ENCODE measurements at places on chromosomes 7 and 10. TPM values are rescaled to one million over a fixed set of nuclear protein-coding genes. Genes with fewer than 3 reads are reported as not detected.

The TAS2R41 gene
- not detected for total RNA-seq

GRCh38 chr7:99109108-99110051 is 34.5 kb downstream of the SMURF1 start:
- peak; percentile 51 for DNase-seq

The POLR1F gene
- 8.5 TPM for total RNA-seq

DNA sequence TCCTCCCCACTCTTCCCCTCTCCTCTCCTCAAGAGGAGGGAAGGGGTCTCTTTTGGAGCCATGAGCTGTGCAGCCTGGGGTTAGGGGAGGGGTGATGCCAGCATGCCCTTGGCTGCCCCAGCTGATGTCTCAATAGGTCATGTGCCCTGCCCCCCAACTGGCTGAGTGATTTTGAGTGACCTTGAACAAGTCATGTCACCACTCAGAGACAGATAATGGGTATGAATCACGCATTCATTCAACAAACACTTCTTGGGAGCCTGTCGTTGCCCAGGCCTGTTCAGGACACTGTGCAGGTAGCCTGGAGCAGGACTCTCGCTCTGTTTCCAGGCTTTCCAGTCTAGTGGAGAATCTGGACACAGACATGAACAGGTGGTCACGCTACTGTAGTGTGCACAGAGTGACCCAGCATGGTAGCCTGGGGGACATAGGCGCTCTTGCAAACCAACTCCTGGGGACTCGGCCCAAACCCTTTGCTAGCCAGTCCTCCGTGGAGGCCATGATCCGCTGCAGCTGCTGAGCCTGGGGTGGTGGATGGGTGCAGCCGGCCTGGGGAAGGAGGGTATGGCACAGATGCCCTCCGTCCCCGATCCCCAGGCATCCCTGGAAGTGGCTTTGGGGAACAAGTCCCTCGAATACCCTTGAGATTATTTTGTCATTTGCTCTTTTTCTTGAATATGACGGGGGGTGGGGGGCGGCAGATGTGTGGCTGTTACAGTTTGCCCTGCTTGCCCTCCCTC is 49.6 kb upstream of the PSAP start:
- no peak for DNase-seq

The COL1A2 gene
- 96.6 TPM for total RNA-seq

GRCh38 chr7:77662869-77663268 is 33.4 kb upstream of the RSBN1L start:
- no peak for DNase-seq

DNA sequence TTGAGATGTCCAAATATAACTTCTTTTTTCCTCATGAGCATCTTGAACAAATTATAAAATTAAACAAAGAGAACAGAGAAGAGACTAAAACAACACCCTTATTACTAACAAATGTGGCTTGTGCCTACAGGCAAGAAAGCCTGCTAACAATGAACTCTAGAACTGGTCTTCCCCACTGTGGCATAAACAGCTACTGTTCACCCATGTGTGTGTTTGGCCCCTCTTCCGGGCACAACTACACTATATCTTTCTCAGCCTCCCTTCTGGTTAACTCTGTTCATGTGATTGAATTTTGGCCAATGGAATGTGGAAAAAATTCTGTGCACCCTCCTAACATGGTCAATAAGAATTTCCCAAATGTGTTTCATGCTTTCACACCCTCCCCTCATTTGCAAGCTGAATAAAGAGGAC is 117.0 kb downstream of the KBTBD2 start:
- DNase-seq, result no peak

The VSTM2A gene
- not detected for total RNA-seq

DNA sequence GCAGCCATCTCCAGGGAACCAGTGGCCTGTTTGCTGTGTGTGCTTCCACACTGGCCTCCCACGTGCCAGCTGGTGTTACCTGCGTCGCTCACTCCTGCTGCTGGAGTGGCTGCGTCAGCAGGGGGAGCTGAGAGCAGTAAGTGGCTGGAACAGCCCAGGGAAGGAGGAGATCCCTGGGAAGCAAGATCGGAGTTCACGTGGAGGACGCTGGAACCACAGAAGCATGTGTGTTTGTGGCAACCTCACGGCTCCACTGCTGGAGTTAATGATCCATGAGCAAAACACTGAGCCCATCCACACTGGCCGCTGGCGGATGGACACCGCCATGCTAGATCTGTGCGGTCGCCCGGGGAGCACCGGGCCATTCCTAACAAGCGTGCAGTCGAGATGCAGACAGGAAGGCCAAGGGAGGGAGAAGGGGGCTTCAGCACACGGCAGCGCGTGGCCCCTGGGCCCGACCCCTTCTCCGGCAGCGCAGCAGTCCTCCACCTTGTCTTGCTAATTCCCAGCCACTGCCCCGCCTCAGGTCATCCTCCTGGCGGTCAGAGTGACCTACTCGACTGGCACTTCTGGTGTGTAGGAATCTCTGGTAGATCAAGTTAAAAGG is 68.5 kb upstream of the EEPD1 start:
- no peak for DNase-seq

DNA sequence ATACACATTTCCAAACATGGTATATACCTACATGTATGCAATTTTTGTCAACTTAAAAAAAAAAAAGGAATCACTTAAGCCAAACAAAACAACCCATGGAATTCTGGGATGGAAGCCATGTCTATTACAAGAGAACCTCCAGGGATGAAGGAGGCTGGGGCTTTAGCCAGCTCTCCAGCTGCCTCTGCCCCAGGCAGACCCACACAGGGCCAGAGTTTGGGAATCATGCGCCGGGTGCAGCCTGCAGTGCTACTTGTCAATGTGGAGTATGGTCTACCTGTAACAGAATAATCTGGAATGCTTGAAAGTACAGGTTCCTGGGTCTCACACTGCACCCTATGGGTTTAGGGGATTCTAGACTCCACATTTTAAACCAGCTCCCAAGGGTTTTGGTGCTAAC is 10.8 kb downstream of the ATP6V0E2 start:
- DNase-seq, result peak; percentile 61

DNA sequence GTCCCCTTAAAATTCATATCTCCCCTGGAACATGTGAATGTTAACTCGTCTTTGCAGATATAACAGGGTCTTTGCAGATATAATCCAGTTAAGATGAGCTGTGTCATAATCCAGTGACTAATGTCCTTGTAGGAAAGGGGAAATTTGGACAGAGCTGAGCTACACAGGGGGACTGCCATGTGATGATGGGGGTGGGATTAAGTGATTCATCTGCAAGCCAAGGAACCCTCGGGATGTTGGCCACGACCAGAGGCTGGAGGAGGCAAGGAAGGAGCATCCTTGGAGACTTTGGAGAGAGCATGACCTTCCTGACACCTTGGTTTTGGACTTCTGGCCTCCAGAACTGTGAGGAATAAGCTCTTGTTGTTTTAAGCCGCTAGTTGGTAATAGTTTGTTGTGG is 153.9 kb upstream of the PCBD1 start:
- no peak for DNase-seq

DNA sequence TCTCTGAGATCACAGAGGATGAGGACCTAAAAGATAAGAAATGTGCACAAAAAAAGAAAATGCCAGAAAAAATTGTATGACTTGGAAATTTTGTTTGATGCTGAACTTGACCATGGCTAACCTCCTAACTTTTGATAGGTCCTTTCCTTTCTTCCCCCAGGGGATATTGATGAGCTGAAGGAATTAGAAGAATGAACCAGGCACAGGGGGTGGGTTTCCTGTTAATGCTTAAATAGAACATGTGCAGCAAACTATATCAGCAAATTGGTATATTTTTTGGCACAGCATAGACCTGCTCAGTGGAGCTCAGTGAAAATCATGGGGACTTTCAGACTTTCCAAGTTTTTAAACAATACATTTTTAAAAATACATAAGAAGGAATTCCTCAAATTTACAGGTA is 300.7 kb downstream of the HDAC9 start:
- DNase-seq, result no peak

The BTBD16 gene
- total RNA-seq, result not detected

GRCh38 chr10:112802411-112803022 is 147.5 kb upstream of the TCF7L2 start:
- no peak for DNase-seq

- DNase-seq, result no peak
These were observed 900.4 kb upstream of the AUTS2 start for GRCh38 chr7:68697796-68698280.

The SAP25 gene
- 1.1 TPM for total RNA-seq

The RHOBTB1 gene
- 16.6 TPM for total RNA-seq

- DNase-seq, result no peak
These were observed 17.9 kb upstream of the TRIL start for GRCh38 chr7:28976022-28976421.

GRCh38 chr10:127441350-127442219 is 107.5 kb upstream of the NPS start:
- DNase-seq, result no peak

GRCh38 chr7:47253650-47254080 is 328.2 kb downstream of the TNS3 start:
- peak; percentile 44 for DNase-seq

- no peak for DNase-seq
These were observed 73.2 kb downstream of the SPDYE5 start for GRCh38 chr7:75565132-75565837.

- no peak for DNase-seq
These were observed 4.3 kb downstream of the SLC29A3 start for GRCh38 chr10:71323407-71323806.

DNA sequence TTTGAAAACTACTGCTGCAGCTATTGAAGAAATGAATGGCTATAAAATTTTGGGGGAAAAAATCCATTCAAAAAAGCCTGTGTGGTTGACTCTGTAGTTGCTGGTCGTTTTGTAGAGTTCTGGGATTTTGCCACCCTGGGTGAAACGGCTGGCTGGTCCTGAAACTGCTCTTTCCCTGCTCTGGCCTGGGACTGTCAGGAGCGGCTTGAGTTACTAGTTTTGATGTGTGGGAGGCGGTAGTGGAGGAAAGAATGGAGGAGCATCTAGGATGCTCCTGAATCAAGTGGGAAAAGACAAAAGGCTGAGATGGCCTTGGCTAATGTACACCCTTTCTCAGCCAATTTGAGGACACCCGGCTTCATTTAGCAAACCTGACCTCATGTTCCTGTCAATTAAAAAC is 72.5 kb downstream of the ZNF365 start:
- no peak for DNase-seq

DNA sequence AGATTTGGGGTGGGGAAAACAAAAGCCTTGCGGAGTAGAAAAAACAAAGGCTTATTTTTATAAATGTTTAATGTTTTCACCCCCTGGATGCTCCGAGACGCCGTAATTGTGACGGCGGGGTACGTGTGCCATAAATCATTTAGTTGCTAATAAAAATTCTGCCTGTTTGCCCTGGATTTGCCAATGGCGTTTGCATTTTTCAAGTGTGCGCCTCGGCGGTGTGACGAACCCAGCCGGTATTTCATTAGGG is 2.5 kb upstream of the TNRC18 start:
- no peak for DNase-seq

The LRRD1 gene
- total RNA-seq, result not detected

DNA sequence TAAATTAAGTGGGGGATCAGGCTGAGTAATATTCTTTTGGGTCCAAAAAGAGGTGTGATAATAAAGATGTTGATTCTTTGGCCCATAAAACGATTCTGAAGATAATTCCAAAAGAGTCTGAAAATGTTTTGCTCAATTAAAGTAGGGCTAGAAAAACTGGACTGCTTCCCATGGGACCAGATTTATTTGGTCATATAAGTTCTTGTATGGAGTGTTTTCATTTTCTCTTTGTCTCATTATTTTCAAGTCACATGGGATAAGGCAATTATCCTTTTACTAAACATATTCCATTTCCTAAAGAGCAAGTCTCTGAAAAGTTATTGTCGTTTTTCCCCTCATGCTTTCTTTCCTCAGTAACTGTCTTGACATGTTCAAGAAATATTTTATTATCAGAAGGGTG is 41.5 kb downstream of the CDK6 start:
- DNase-seq, result no peak

DNA sequence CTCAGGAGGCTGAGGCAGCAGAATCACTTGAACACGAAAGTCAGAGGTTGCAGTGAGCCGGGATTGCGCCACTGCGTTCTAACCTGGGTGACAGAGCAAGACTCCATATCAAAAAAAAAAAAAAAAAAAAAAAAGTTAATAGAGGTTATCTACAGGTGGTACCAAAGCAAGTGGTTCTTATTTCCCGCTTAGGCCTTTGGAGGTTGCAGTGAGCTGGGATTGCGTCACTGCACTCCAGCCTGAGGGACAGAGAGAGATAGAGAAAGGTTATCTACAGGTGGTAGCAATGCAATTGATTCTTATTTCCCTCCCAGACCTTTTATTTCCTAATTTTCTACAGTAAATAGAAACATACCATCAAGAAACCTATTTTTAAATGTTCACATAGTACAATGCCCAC is 98.2 kb downstream of the DLG5 start:
- no peak for DNase-seq

DNA sequence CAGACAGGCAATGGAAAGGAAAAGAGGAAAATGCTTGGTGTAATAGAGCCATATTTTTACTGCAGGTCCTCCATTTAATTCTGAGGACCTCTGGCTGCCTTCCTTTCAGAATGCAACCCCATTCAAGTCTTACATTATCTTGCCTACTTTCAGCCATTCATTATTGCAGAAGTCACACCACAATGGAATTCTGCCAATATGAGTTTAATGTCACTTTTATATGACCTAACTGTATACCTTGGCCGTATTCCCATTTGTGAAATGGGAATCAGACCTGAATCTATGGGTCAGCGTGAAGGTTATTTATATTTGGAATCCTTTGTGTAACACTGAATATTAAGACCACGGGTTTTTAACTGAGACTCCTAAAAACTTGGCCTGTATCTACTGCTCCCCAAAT is 241.7 kb upstream of the AOAH start:
- no peak for DNase-seq

- no peak for DNase-seq
These were observed 61.0 kb upstream of the FGFR2 start for GRCh38 chr10:121659236-121659635.

DNA sequence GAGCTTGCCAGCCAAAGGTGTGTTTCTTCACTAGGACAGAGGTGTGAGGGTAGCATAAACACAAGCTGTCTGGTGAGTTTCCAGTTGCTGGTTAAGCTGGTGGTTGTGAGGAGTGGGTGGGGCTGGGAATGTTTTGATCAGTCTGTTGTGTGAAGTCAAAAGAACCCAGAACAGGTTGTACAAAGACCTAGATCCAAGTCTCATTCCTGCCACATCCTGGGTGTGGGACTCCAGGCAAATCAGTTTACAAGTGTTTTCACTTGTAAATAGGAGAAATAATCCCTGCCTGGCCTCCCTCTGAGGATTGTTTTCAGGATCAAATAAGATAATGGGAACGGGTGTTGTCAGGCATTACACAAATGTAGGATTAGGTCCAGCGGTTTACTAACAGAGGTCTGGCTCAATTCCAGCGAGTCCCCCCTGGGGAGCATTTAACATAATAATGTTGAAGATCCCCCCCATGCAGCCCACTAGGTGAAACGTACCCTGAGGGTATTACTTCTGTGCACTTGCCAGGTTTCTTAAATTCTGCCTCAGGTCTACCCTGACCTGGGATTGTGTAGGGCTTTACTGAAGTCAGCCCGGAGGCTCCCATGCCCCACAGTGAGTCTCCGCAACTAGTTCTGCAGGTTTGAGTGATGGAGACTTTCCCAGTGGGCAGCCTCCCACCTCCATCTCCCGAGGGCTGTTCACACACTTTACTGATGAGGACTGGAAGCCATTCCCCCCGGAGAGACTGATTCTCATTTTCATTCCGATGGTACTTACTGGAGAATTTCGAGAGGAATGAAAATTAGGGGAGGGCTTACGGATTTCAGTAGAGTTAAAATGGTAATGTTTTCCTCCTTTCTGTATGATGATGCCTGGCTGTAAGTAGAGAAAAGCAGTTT is 2.7 kb upstream of the FRAT2 start:
- no peak for DNase-seq

GRCh38 chr10:124286621-124287020 is 132.1 kb downstream of the OAT start:
- no peak for DNase-seq

The GRID1 gene
- 1.6 TPM for total RNA-seq

- DNase-seq, result no peak
These were observed 47.4 kb downstream of the KCND2 start for GRCh38 chr7:120320218-120320961.
